ENCODE measurements at places on chromosomes 2 and 18.

- no peak for DNase-seq
Observed at GRCh38 chr2:162840598-162841246, 2.2 kb upstream of the KCNH7 start.

DNA sequence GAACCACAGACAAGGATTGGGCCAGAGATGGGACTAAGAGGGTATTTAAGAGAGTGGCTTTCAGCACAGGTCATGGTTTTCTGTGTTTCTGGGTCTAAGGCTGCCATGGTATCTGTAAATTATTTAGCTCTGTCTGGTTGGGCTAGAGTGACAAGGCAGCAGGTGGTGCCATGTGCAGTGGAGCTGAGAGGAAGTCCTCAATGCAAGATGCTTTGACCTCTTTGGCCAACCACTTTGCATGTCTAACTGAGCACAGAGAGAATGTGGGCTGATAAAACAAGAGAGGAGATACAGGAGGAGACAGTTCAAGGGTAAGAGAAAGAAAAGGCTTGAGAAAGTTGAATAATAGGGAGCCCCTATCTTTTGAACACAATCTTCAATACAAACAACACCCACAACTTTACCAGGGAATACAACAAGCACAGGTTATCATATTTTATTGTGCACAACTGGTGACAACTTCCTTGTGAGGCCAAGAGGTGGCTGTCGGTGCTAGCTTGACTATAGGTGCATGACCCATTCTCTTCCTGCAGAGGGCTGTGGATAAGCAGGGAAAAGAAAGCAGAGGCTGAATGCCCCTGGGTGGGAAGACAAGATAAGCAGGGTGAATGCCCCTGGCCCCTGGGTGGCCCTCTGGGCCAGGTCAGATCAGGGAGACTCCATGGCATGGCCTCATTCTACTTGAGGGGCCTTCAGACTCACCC is 12.3 kb downstream of the FLACC1 start:
- no peak for DNase-seq

DNA sequence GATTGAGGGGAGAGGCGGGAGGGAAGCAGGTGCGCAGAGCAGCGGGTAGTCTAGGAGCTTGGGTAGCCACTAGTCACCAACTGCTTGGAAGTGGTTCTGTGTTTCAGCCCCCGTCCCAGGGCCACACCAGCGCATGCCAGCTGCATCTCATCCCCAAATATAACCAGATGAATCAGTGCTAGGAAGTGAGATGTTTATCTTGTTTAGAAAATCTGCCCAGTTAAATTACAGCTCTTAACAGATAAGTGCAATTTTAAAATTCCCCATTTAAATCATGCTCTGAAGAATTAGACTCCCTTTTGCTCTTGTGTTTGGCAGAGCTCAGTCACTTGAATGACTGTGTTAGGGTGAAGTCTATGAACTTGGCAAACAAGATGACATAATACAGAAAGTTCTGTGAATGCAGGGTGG is 193.8 kb downstream of the SEPTIN10 start:
- DNase-seq, result no peak

DNA sequence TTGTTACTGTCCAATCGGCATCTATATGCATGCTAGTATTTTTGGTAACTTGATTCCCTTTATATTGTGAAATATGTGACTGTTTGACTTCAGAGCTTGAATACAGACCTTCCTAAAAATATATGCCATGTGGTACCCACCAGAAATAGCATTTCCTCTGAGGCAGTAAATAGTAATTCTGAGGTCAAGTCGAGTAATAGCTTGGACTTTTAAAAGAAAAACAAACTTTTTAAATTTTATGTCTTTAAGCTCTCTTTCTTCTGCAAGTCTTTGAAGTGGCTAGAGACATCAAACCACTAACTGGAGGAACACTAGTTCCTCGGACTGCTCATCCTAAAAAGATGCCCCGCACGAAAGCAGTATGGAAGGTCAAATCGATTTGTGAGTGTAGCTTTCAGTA is 396.8 kb upstream of the SLC14A2 start:
- DNase-seq, result no peak

All from effector CD4-positive, alpha-beta T cell (primary cell).